ENCODE measurements at places on chromosomes 1 and 21.
A peak's percentile ranks its signal among the peaks of the same experiment; 100 is the strongest.

DNA sequence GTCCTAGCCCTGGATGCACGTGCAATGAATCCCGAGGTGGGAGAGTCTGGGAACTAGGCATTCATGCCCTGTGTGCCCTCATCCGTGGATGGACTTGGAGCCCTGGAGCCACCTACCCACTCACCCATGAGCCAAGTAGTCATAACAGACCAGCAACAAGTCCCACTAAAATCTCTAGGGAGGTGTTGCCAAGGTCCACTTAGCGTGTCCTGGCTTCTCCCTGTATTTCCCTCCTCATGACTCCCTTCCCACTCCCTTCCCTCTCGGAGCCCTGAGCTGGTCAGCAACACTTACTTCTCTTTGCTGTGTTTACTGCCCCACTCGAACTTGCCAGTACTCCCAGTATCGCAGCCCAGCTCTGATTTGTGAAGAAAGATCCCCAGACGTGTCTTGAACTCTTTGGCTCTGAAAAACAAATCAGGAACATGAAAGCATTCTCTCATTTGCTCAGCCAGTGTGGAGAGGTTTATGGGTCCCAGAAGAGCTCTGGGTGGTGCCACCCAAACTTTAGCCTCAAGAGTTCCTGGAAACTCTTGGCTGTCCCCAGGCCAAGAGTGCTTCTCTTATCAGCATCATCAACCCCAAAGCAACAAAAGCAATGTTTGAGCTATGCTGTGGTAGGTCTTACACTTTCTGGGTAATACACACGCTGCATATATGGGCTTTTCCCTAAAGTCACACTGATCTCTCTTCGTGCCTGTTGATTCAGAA, 1.1 kb downstream of the RGS16 start:
- no peak for DNase-seq

DNA sequence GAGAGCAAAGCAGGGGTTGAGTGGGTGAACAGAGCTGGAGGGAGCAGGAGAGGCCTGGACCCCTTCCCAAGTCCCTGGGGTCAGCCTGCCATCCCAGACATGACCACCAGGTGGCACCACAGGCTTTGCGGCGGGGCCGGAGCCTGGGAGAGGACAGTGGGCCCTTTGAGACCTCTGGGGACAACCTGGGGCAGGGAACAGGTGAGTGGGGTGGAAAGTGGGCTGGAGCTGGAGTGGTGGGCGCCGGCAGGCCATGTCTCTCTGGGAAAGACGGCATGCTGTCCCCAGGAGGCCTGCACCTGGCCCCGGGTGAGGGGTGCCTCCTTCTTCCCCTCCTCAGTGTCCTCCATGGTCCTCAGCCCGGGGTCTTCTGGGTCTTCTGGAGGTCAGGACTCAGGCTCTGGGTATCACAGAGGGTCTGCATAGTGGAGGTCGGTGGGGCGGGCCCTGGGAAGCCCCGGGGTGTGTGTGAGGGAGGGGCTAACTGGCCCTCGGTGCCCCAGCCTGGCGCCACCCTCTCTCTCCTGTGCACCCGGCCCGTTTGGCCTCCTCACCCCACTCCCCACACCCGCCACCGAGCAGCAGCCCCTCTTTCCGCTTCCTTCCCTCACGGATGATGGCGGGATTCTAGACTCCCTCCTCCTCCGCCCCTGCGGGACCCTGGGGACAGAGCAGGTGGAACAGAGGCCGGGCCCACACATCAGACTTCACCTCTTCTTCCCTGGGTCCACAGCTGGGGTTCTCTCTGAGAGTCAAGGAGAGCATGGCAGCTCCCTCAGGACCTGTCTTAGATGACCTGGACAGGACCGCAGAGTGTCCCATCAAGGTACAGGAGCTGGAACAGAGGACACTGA, 28.5 kb upstream of the PKP1 start:
- DNase-seq, result peak; percentile 41

GRCh38 chr1:186078245-186078644, 296.8 kb downstream of the TPR start:
- DNase-seq, result no peak

GRCh38 chr1:29281571-29281970, 45.2 kb downstream of the PTPRU start:
- no peak for DNase-seq

DNA sequence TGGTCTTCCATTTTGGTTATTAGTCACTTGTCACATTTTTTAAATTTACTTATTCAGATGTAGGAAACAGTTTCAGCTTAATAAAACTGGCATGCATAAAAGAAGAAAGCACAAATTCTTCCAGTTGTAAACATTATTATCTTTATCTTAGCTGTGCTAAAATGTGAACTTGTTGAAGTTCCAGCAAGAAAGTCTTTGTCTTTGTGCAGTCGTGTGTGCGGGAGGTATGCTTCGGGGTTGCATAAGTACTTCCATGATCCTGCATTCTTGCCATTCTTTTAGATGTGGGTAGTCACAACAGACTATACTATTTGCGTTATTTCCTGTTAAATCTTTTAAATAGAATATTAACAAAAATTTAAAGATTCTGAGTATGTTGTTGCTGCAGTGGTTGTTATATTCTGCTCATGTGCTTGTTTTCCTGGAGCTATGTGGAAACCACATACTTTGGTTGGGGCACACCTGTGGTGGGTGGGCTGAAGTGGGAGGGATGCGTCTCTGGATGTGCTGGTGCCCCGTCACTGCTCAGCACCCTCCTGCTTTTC, 49.9 kb downstream of the CBS start:
- no peak for DNase-seq

DNA sequence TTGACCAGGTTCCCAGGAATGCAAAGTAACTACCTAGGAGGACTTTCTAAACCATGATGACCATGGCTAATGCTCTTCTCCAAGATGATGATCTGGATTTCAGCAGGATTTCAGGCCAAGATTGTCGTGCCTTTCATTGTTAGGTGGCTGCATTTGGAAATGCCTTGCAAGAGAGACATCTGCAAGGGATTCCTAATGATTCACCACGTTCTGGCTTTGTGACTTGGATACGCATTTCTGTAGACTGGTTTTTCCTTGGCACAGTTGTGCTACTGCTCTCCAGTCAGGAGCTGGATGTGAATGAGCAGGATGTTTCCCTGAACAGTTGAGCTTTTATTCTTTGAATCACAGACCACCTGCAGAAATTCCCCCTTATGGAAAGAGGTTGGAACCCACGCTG, 212.4 kb downstream of the BACH1 start:
- no peak for DNase-seq

- no peak for DNase-seq
Observed at GRCh38 chr1:171344473-171344820, 30.5 kb downstream of the FMO4 start.

- DNase-seq, result no peak
Observed at GRCh38 chr1:41738475-41738874, 180.2 kb downstream of the HIVEP3 start.

GRCh38 chr1:237677979-237678378, 212.7 kb downstream of the ZP4 start:
- DNase-seq, result peak; percentile 5

DNA sequence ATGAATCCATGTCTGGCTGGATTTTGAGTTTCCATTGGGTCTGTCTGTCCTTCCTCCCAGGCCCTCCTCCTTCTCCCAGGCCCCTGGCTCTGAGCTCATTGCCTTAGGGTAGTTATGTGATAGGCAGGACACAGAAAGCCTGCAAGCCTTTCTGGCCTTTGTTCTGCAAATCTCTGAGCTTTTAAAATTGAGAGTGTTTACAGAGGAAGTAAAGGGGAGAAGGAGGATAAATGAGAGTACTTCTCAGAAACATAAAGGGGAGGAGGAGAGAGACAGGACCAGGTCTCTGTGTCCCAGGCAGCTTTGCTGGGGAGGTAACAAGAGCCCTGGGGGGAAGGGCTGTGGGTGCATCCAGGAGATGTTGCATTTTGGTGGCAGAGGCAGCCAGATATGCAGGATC, 126.7 kb downstream of the FOXD2 start:
- DNase-seq, result no peak

DNA sequence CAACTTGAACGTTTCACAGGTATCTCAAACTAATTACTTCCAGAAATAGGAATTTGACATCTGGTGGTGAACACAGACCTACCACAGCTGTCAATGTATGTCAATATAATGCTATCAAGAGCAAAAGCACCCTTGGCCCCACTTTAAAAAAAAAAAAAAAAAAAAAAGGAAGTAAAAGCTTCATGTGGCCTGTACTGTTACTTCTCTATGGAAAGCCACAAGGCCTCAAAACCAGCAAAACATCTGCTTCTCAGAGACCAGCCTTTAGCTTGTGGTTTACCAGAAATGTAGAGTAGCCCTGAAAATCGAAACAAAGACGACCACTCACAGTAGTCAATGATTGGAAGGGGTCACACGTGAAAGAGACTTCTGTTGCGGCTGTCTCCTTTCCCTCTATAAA, 109.6 kb downstream of the SLC45A1 start:
- DNase-seq, result no peak

GRCh38 chr1:12294076-12294475, 64.2 kb downstream of the VPS13D start:
- DNase-seq, result no peak

DNA sequence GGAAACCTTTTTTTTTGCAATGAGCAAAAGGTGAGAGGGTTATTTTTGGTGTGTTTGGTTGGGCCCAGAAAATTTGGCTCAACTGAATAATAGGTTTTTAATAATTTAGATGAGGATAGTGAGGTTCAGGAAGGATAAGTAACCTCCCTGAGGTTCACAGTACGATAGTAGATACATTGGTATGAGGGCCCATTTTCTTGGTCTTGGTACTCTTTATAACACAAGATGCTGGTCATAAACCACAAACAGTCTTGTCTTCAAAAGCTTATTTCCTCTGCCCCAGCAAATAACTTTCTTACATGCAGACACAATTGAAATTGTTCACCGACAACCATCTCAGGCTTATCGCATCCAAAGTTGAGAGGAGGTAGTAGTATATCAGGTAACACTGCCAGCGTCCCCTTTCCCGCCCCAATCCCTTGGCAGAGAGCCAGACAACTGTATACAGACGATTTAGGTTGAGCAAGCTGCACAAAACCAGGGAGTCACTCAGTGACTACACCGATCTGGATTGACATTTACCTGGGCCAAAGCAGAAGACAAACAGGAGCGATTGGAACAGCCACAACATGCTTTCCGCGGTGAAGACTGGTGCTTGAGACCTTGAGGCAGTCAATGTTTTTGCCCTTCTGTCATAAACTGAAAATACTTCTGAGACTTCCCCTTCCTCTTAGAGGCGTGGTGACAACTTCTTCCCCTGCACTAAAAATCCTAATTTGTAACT, at the start of gene SLAMF6:
Gene SLAMF6 (minus strand): TSS at position 634 of the 724 bp plus-strand sequence. CDS start 63 bp downstream, at position 571.
- peak; percentile 25 for DNase-seq

GRCh38 chr1:68129536-68130250, 79.3 kb upstream of the DIRAS3 start:
- DNase-seq, result no peak

DNA sequence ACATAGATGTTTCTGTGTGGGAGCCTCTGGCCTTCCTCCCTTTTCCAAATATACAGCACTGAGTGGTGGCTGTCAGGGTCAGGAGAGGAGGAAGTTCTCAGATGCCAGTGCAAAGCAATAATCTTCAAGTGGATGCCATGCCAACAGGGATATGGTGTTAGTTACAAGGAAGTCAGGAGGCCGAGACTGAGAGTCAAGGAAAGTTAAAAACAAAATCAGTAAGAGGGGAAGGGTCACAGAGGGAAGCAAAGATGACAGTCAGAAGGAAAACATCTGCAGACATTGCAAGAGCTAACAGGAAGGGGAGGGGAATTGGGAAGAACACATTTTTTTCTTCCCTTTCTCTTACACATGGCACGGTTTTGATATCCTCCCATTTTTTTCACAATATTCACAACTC, 691.4 kb downstream of the ADGRL2 start:
- no peak for DNase-seq

DNA sequence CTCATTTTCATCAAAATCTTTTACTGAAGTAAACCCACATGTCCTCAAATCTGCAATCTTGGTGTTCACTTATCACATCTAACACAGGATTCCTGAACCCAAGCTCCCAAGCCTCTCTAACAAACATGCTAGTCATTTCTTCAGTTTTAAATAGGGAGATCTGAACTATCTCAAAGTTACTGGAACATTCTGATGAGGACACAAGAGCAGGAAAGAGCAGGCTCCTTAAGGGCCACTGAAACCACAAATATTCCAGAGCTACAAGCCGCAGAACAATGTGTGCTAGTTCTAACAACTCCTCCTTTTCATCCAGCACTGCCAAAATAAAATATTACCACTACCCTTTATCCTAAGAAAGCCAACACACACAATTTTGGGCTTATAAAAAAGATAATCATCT, 38.9 kb downstream of the WARS2 start:
- DNase-seq, result no peak

- no peak for DNase-seq
Observed at GRCh38 chr1:243944429-243945160, 94.6 kb upstream of the AKT3 start.

GRCh38 chr1:237999426-238000052, 108.8 kb upstream of the ZP4 start:
- DNase-seq, result no peak

- no peak for DNase-seq
Observed at GRCh38 chr21:16211339-16212303, 481.8 kb downstream of the USP25 start.

All from NCI-H345 (cell line).